Progenitor cell of endocrine pancreas (in vitro differentiated cells): ENCODE measurements at places on chromosomes 7 and 10.
A peak's percentile ranks its signal among the peaks of the same experiment; 100 is the strongest.

- DNase-seq: no peak
Observed at GRCh38 chr10:70775679-70776454, 9.3 kb downstream of the TBATA start.

- no peak for DNase-seq
Observed at GRCh38 chr7:129773871-129774270, 162.4 kb downstream of the NRF1 start.

GRCh38 chr7:141014125-141014523 is 628 bp downstream of the MRPS33 start:
- DNase-seq: no peak

DNA sequence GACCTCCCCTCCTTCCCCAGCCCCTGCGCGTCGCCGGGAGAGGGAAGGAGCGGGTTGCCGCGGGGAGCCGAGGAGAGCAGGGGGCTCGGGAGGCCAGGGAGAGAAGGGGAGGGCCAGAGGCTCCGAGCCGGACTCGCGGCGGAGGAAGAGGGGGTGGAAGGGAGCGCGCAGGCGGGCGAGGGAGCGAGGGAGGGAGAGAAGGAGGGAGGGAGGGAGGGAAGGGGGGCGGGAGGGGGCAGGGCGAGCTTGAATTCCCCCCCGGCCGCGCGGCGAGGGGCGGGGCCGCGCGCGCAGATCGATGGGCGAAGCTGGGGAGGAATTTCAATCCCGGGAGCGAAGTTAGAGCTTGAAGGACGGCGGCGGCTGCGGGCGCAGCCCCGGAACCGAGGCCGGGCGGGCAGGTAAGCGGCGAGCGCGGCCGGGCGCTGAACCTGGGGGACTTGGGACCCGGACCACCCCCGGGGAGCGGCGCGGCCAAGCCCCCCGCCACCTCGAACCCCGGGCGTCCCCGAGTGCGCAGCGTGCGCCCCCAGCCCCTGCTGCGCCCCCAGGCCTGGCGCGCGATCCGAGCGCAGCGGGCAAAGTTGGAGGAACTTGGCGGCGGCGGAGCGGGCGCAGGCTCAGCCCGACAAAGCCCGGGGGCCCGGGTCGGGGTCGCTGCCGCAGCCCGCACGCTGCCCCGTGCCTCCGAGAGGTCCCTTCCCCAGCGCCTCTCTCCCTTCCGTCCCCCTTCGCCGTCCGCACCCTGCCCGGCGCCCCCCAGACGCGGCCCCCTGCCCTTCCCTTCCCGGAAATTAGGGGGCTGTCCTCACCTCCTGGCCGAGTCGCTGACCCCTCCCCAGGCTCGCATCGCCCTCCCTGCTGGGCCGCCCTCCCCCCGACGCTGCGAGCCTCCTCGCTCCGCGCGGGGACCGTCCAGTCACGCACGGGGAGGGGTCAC is at the start of gene ELFN1:
Gene ELFN1, plus strand, starts transcription at position 324 of the 940 bp plus-strand sequence. CDS start 74,320 bp downstream, outside the sequence.
- DNase-seq: peak; percentile 68

DNA sequence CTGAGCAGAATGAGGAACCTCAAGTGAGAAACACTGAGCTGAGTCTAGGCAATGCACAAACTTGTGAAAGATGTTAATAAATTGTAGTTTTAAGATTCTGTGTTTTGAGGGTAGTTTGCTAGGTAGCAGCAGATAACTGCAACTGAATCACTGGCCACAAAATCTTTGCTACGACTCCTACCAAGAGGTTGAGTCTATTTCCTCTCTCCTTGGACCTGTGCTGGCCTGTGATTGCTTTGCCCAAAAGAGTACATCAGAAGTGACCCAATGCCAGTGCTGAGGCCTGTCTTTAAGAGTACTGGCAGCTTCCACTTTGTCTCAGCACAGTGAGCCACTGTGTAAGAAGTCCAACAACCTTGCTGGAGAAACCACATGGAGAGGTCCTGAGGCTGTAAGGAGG is 11.9 kb upstream of the TSPAN13 start:
- DNase-seq: no peak

DNA sequence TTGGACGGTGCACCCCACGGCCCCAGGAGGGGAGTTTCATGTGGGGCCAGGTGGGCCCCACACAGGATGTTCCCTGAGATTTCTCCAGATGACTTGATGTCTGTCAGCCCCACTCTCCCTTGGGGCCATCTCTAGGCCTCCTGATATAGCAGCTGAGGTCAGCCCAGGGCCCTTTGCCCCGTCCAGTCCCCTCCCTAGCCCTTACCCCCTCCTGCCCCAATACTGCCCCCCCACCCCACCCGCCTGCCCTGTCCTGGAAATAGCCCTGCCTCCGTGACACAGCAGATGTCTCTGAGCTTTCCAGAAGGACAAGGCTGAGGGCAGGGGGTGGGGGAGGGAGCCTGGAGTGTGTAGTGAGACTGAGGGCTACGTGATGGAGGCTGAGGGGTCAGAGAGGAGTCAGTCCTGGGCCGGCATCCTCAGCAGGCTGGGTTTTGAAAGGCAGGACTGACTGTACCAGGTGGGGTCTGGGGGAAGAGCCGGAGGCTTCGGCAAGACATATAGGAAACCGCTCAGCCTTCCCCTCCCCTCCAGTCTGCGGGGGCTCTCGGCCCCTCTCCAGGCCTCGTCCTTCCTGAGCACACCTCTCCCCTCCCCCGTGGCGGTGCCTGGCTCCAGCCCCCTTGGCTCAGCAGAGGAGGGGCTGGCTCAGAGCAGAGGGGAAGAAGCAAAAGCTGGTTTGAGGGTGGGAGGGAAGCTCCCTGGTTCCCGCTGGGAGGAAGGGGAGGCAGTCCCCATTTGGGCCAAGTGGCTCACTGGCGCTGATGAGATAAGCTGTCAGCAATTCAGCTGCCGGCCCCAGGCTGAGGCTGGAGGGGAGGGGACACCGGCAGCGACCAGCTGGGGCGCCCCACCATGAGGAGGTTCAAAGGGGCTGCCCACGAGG is 2.0 kb downstream of the FLNC start:
- DNase-seq: no peak

GRCh38 chr7:82723411-82723810 is 279.8 kb upstream of the CACNA2D1 start:
- DNase-seq: no peak

- no peak for DNase-seq
Observed at GRCh38 chr10:109887243-109887642, 36.1 kb downstream of the XPNPEP1 start.

DNA sequence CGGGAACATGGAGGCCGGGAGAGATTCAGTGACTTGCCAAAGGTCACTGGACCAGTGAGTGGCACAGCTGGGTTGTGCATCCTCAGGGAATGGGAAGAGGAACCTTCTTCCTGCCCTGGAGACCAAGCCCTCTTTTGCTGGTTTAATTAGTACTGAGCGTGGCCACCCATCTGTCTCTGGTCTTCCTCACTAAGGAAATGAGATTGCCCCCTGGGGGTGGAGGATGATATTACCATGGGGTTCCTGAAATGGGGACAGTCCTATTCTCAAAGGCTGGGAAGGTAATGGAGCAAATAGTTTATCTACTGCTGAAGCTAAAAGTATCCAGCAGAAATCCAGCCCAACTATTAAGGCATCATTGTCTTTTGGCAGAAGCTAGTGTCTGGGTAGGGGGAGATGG is 98.6 kb upstream of the FGFR2 start:
- no peak for DNase-seq

DNA sequence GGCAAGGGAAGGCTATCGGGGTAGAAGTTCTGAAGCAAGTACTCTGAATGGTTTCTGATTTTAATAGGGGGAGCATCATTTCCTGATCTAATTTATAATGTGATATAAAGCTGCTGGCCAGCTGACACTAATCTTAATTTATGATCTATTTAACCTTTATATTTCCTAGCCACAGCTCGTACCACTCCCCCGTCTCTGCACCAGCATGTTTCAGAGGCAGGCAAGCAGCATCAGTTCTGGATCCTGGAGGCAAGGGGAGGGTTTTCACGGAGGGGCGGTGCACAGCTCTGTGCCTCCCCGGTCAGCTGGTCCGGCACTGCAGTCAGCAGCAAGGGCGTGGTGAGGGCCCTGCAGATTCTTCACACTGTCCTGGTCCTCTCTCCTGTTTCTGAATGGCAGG is 30.0 kb downstream of the MGMT start:
- DNase-seq: no peak

DNA sequence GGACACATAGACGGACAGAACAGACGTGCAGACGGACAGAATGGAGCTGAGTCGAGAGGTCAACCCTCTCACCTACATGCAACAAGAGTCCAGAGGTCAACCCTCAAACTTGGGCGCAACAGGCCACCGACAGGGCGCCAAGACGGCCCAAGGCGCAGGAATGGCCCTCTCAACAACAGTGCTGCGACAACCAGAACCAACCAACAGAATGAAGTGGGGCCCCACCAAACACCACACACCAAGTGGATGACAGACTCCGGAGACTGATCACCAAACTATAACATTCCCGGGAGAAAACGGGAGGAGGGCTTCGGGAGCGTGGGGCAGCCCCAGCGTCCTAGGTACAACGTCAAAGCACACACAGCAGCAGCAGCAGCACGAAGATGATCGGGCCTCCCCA is 13.4 kb downstream of the INTS1 start:
- no peak for DNase-seq

- no peak for DNase-seq
Observed at GRCh38 chr7:91556956-91557650, 292.9 kb downstream of the FZD1 start.

- DNase-seq: no peak
Observed at GRCh38 chr7:117173035-117173770, 149.7 kb downstream of the WNT2 start.

- DNase-seq: no peak
Observed at GRCh38 chr7:28026237-28026636, 154.4 kb downstream of the JAZF1 start.

DNA sequence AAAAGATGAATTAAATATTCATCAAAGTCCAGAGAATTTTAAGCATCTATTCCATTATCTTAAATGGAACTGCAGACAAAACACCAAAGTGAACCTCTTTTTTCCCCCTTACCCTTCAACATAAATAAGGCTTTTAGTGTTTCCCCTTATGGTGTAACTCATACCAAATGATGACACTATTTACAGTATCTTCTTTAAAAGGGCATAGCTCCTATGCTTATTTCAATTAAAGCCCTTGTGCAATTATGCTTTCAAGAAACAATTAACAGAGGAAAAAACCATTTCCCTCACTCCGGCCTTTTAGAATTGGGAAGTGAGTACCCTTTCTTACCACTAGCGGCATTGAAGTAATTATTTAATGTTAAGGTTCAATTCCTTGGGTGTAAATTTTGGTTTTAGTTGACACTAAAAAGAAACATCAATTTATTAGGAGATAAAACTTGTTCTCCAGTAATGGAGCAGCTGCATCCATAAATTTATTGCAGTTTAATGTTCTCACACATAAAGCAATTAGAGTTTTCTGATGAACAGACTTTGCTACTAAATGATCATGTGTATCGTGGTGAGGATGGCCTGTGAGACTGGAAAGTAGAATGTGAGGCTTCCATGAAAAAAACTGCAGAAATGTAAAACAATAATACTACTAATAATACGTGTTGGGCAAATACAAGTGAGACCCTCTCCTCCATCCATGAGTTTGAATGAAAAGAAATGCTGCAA is 661.3 kb downstream of the PARD3 start:
- no peak for DNase-seq

GRCh38 chr10:46305986-46306385 is 19.2 kb downstream of the ANTXRL start:
- DNase-seq: no peak

DNA sequence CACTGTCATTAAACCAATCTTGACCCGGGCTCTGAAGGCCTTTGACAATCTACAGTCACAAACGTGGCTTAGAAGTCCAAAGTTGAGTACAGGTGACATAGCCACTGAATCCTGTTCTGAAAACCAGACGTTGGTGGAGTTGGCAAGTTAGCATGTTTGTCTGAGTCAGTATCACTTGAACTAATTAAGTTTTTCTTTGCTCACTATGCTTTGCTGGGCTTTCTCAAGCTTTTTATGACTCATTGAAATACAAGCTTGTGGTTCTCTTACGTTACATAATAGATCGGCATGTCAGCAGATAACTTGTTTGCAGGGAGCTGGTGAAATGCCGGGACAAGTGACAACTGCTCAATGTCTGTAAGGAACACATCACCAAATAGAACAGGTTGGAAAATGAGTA is 53.8 kb downstream of the ARL5B start:
- no peak for DNase-seq

- no peak for DNase-seq
Observed at GRCh38 chr10:91589015-91589657, 43.7 kb downstream of the PPP1R3C start.

GRCh38 chr10:131219584-131219886 is 92.0 kb downstream of the TCERG1L start:
- DNase-seq: no peak

DNA sequence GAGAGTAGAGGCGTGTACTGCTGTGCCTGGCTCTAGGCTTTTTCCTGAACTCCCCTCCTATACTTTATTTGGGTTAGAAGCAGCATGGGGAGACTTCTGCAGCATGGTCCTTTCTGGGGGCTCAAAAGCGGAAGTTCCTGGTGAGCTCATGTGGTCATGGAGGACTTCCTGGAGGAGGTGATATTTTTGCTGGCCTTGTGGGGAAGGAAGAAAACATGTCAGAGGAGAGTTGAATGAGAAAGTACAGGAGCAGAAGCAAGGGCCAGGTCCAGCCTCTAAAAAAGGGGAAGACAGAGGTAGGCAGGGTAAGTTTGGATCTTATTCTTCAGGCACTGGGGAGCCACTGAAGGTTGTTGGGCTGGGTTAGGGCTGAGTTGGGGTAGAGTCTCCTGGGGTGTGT is 45.5 kb downstream of the CASTOR2 start:
- DNase-seq: no peak

- DNase-seq: no peak
Observed at GRCh38 chr10:112584276-112584675, 137.3 kb downstream of the VTI1A start.

DNA sequence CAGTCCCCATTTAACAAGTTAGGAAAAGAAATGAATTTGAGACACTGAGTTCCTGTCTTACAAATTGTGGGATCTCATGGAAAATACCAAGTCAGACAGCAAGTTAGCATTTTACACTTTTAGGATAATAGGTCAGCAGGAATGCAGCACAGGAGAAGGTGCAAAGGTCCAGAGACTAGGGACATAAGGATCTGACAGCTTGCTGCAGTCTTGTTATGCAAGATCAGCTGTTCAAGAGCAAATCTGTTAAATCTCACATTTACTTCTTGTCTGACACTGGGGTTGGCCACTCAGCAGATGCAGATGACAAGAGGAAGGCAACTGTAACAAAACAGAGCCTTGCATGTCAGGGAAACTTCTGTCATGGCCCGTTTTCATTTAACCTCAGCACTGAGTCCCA is 239.6 kb downstream of the PHF14 start:
- no peak for DNase-seq

GRCh38 chr10:30816820-30817171 is 187.2 kb upstream of the LYZL2 start:
- no peak for DNase-seq

DNA sequence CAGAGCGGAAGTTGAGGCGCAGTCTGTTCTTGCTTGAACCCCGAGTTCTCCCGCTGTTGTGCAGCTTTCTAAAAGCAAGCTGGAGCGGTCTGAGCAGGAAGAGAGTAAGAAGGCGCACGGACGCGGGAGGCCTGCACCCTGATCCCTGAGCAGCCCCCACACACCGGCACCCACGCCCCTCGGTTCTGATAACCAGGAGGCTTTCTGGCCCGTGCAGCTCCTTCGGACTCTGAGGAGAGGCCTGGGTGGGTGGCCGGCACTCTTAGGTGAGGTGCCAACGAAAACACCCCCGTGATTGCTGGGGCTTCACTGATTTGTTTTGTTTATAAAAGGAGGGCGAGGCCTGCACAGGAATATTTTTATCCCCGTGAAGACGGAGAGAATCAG is 28.9 kb downstream of the AMZ1 start:
- no peak for DNase-seq
